ENCODE measurements at places on chromosomes 1 and 21.

- peak; percentile 78 for DNase-seq
These were observed 172.5 kb downstream of the ST6GALNAC5 start for GRCh38 chr1:77039739-77040138.

- no peak for DNase-seq
These were observed 136.1 kb downstream of the DISP1 start for GRCh38 chr1:222950892-222951291.

GRCh38 chr1:24713176-24713575 is 32.1 kb upstream of the CLIC4 start:
- DNase-seq, result peak; percentile 61

- no peak for DNase-seq
These were observed 8.2 kb upstream of the TRIM63 start for GRCh38 chr1:26075421-26076144.

DNA sequence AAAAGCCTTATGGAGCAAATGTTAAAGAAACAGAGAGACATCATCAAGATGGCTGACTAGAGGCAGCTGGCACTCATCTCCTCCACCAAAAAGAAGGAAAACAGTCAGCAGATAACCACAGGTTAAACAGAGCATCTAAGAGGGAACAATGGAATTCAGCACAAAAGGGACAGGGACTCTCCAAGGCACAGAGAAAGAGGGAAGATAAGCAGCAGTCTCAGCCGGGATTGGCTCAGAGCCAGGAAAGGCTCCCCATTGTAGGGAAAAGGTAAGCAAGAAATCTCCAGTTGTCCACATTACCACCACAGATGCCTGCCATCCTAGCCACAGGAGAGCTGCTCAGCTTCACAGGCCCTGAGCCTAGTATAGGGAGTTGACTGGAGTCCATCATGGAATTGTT is 605.5 kb downstream of the SMYD3 start:
- no peak for DNase-seq

DNA sequence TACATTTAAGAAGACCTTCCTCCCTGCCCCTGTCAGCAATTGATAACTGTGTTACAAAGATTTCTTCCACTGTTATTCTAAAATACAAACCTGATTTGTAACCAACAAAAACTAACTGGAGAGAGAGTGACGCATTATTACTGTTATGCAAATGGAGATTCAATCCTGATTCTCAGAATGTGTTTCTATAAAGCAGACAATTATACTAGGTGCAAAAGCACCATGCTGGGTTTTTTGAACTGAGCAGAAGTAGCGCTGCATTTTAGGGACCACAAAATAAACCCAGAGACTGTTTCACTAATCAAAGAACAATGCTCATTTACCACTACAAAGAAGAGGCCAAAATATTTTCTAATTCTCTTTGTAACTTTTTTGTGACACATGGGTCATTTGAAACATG is 13.6 kb upstream of the GBP6 start:
- DNase-seq, result no peak

GRCh38 chr1:32215629-32216480 is 6.3 kb downstream of the TMEM234 start:
- peak; percentile 13 for DNase-seq

DNA sequence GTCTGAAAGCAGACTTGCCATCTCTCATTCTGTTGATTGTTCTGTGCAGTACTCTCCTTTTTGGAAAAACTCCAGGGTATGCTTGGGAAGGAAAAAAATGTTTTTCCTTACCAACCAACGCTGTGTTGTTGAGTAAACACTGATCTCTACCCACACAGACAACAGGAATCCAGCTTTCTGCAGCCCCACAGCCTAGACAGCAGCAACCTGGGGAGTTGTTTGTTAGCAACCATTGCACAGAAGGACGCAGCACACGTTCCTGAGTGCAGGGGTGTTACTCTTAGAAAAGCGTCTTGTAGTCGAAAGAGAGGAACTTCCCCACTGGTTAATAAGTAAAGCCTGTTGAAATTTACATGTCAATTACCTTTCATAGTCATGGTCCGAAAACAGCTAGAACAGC is 56.6 kb downstream of the SMYD2 start:
- DNase-seq, result no peak

DNA sequence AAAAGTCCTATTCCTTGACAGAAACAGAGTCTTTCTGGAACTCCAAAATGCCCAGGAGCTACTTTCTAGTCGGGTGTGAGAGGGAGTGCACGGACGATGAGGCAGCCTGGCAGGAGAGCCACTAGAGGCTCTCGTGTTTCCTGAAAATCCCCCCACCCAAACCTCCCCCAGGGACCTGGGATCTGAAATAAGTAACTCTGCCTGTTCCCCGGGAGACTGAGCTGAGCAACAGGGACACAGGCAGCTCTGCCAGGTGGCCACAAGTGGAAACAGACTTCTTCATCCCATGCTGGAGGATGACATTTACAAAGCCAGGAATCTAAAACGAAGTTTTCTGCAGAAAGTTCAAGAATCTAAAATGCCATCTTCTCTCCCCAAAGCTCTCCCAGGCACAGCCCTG is 77.1 kb downstream of the ITPKB start:
- no peak for DNase-seq

DNA sequence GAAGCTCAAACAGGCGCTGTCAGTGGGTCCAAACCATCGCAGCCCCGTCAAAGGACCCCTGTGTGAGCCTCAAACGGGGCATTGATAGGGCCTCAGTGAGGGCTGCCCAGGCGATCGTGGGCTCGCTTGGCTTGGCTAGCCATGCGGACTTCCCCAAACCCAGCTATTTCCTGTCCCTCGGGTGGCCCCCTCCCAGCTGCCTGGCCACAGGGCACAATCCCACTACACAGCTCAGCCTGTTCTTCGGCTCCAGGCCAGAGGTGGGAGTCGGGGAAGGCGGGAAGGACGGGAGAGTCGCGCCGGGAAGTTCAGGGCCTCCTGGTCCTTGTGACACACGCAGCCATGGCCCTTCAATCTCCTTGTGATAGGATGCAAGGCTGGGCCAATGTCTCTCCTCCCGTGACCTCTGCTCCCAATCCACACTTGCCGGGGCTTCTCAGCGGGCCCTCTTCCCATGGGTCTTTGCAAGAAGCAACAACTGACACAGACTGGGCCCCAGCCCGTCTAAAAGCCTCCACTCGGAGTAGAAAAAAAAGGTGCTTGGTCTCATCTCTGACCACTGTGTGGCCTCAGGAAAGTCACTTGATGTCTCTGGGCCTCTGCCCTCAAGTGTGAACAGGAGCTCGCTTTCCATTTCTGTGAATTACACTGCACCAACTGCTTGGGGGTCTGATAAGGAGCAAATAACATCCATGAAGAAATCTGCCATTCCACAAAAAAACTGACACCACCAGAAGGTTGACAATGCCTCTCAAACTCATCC is 7.1 kb upstream of the MATN1 start:
- DNase-seq, result no peak

- DNase-seq, result no peak
These were observed 5.8 kb upstream of the PLA2G2D start for GRCh38 chr1:20125100-20125499.

DNA sequence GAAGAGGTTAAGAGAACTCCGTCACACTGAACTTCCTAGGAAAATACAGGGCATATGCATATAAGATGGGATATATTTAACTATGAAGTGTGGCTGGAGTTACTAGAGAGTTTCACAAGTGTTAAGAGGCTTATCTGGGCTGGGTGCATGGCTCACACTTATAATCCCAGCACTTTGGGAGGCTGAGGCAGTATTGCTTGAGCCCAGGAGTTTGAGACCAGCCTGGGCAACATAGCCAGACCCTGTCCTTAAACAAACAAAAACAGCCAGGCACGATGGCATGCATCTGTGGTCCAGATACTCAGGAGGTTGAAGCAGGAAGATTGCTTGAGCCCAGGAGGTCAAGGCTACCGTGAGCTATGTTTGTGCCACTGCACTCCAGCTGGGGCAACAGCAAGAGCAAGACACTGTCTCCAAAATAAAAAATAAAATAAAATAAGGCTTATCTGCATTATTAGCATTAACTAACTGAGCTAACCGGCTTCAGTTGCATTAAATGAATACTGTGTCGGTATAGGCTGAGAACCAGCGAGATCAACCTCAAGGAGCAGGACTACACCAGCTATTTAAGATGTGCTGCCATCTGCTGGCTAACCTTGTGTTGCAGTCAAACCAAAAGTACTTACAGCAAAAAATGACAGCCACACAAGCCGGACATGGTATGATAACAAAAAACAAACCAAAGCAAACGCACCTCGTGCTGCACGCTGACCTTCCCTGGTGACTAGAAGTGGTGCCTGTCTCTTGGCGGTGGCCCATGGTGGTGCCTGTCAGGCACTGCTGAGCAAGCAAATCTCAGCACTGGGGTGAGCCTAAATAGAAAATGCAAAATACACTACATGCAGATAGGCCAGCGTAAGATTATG is 19.7 kb upstream of the RBBP5 start:
- DNase-seq, result peak; percentile 67

DNA sequence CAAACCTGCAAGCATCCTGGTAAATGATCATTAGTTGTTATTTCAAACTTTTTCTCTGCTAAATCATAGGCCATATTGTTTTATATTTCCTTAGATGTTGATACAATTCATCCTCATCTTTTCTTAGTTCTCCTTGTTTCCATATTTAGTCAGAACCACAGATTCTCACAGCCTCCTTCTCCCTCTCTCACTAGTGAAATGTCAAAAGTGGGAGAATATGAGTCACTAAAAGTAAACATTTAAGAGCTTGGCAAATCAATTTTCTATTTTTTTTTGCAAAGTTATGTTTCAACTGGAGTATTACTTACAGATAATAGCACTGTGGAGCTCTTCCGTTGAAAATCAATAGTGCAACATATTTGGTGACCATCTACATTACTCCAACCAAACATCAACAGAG is 308.8 kb downstream of the COL11A1 start:
- DNase-seq, result no peak

DNA sequence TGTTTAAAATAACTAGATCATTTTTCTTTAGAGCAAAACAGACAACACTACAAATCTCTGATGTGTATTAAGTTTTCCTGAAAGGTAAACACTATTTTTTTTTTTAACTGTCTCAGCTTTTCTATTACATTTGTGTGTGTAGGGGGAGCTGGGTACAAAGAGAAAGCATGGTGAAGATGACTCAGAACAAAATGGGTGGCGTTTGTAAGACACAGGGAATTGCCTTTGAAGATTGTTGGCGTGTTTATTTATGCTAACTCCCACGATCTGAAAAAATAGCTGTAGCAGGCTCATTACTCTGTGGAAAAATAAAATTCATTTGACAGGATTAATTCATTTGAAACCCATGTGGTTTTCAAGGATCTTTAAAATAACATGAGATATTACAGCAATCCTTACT is 285.1 kb downstream of the RYR2 start:
- DNase-seq, result peak; percentile 37

GRCh38 chr1:217876896-217877295 is 245.8 kb downstream of the SPATA17 start:
- no peak for DNase-seq

GRCh38 chr1:153292740-153293479 is 19.8 kb downstream of the PGLYRP3 start:
- no peak for DNase-seq

- no peak for DNase-seq
These were observed 6.5 kb downstream of the S100A9 start for GRCh38 chr1:153364156-153364555.

DNA sequence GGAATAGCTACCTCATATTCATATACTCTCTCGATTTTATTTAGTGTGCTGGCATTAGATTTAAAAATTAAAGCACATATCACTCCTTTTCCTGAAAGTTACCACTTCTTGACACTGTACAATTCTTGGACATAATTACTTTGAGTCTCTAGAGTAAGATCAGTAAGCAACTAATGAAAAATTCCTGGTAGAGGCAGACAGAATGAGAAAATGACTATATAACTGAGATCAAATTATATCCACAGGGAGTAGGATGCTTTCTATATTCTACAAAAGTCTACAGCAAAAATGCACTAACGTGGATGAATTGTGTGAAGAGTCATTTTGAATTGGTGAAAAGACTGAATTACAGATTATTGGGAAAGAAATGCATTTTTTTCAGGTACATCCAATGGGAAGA is 445.7 kb downstream of the PTBP2 start:
- DNase-seq, result no peak

DNA sequence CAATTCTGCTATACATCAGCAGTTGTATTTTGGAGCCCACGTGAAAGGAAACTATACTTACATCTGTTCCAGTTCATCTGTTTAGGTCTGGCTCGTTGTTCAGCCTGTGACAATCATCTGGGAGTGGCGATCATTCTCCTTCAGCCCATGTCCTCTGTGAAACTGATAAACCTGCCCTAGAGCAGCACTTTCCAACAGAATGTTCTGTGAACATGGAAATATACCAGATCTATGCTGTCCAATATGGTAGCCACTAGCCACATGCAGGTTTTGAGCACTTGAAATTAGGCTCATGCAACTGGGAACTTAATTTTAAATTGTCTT is 24.5 kb upstream of the COQ8A start:
- DNase-seq, result no peak

DNA sequence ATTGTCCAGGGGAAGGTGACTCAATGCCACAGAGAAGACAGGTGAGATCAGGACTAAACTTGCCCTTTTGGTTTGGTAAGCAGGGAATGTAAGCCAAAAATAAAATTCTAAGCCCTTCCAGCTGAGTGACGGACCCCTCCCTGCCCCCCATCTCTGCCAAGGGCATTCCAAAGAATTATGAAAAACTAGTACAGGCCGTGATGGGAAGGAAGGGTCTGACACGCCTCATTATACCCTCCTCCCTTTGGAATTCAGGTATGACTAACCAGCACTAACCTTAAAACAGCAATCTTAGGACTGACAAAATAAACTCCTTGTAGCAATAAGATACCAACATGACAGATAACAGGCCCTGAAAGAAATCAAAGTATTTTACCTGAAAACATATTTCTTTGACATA is 99.6 kb downstream of the GABPA start:
- peak; percentile 72 for DNase-seq

DNA sequence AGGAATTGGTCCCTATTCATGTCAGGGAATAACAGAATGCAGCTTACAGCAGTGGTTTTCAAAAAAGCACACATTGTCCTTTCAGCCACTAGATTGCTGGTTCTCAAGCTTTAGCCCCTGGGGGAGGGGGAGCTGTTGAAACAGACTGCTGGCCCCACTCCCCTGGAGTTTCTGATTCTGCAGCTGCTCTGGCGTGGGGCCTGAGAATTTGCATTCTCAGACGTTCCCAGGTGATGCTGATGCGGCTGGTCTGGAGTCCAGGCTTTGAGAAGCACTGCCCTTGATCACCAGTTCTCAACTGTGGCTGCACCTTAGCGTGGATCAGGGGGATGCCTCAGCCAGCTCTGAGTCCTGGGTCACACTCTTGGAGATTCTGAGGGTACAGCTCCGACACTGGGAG is 62.7 kb upstream of the LAPTM5 start:
- DNase-seq, result no peak

DNA sequence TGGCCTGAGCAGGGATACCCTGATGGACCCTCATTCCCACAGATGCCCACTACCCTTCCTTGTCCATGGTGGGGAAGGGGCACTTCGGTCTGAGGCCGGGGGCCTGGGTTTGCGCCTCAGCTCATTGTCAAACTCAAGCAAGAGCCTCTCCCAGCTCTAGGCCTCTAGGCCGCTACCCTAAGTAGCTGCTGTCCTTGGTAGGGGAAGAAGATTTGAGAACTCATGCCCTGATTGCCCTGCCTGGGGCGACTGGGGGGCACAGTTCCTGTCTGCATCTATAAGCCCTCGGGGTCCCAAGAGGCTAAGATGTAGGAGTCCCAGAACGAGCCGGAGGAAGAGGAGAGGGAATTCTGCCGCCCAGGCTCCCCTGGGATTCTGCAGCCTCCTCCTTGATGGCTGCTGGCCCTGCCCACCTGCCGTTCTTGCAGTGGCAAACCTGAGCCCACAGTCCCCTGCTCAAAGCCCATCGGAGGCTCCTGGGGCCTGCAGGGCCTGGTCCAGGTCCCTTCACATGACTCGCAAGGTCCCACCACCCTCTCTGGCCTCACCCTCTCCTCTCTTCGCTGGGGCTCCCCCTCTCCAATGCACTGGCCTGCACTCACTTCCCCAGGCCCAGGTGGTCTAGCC is 20.4 kb upstream of the CASZ1 start:
- DNase-seq, result no peak

All from kidney glomerular epithelial cell (primary cell).